ENCODE measurements at places on chromosomes 4 and X.
A peak's percentile ranks its signal among the peaks of the same experiment; 100 is the strongest.

GRCh38 chr4:87961993-87962392 is 13.5 kb upstream of the SPP1 start:
- DNase-seq: no peak

DNA sequence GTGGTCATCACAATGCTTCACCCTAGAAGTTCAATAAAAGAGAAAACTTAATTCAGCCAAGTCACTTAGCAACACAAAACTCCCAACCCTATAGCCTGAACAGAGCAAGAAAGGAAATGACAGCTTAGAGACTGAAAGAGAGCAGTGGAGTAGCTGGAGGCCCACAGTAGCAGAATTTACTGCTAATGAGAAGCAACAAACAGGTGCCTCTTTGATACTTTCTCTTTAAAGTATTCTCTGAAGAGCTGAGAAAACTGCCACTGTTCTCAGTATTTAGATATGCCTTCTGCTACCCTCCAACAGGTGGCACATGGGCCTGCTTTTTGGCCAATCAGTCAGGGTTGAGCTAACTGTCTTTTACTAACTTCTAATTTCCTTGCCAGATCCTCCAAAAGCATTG is 240.0 kb downstream of the GPC3 start:
- no peak for DNase-seq

- DNase-seq: no peak
Observed at GRCh38 chrX:115948018-115948923, 222.3 kb upstream of the AGTR2 start.

DNA sequence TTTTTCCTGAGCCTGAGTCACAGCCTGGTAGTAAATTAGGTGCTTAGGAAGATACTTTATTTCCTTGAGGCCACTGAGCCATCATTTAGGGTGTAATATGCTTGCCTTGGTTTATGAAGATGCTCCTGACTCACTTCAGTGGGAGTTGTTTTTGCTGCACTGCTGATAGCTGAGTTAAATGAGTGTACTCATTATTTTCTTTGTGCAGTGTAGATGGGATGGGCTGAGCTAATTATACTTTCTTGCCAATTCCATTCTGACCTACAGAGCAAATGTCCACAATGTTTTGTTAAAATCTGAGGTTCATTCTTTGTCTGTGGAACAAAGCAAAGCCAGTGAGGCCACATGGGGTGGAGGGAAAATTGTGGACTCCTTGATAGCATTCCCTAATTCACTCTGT is 60.0 kb downstream of the FGF13 start:
- DNase-seq: no peak

- DNase-seq: no peak
Observed at GRCh38 chrX:154800478-154801210, 4.6 kb downstream of the MPP1 start.

DNA sequence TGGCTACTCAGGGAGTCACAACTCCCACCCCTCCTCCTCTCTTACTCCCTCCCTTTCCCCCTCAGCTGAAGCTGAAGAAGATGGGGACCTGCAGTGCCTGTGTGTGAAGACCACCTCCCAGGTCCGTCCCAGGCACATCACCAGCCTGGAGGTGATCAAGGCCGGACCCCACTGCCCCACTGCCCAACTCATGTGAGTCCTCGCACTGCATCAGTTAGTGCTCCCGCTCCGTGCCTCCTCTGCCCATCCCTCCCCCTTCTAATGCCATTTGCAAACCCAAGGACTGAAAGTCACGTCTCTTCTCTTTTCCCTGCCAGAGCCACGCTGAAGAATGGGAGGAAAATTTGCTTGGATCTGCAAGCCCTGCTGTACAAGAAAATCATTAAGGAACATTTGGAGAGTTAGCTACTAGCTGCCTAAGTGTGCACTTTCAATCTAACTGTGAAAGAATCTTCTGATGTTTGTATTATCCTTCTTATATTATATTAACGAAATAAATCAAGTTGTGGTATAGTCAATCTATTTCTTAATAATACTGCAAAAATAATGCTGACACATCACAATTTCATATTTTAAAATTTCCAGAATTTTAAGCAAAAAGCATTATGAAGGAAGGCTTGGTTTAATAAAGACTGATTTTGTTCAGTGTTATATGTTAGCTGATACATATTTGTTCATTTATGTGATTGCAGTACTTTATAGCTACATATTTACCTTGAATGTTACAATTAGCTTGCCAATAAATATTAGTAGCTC is 800 bp downstream of the PF4V1 start:
- DNase-seq: no peak

DNA sequence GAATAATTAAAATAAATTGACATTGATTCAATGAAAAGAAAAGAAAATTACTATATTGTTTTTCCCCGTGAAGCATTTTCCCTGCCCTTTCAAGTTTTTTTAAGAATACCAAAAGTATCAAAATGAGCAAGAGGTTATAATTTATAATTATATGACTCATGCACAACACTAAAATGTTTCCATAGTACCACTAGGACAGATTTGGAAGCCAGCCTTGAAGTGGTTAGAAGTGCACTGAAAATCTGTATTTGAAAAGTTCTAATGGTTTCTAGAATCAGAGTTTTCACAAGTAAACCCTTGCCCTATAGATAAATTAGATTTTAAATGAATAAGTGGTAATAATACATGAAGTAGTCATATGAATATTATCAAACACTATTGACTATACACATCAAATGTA is 140.9 kb downstream of the HNRNPD start:
- no peak for DNase-seq

DNA sequence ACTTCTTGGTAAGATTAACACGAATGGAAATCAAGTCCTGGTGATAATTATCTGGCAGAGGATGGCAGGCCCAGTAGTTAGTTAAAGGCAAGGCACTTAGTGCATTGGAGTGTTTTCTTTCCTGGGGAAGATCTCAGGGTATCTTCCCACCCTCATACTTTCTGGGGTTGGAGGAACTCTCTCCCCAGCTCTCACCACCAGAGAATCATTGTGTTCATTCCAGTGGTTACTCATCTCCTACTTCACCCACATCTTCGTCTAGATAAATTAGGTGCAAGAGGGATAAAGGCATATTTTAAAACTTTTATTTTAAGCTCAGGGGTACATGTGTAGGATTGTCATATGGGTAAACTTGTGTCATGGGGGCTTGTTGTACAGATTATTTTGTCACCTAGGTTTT is 67.5 kb upstream of the SH3RF1 start:
- no peak for DNase-seq

- DNase-seq: no peak
Observed at GRCh38 chr4:139108567-139109128, 68.4 kb downstream of the ELF2 start.

GRCh38 chr4:95267081-95267480 is 281.7 kb downstream of the UNC5C start:
- no peak for DNase-seq

DNA sequence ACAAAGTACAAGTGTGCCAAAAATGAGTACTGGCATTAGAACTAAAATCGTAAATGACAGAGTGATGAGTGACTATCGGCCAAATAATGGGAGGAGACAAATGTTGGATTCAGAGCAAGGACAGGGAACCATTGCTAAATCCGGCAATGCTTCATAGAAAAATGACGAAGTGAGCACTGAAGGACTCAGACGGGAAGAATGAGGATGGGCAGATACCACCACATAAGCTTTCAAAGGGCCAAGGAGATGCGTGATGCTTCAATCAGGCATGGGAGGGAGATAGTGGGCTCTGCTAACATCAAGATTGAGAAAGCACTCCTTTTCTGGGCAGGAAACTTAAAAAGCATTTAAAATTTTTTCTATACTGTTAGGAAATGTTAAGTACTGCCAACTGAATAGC is 21.6 kb downstream of the RBBP7 start:
- no peak for DNase-seq

- DNase-seq: peak; percentile 64
Observed at GRCh38 chrX:18640686-18641085, 31.2 kb downstream of the RS1 start.

- no peak for DNase-seq
Observed at GRCh38 chr4:153014460-153014859, 78.3 kb downstream of the FHDC1 start.

- no peak for DNase-seq
Observed at GRCh38 chr4:7964890-7965662, 25.4 kb upstream of the AFAP1 start.

GRCh38 chr4:2832309-2832980 is 11.2 kb upstream of the ADD1 start:
- no peak for DNase-seq

DNA sequence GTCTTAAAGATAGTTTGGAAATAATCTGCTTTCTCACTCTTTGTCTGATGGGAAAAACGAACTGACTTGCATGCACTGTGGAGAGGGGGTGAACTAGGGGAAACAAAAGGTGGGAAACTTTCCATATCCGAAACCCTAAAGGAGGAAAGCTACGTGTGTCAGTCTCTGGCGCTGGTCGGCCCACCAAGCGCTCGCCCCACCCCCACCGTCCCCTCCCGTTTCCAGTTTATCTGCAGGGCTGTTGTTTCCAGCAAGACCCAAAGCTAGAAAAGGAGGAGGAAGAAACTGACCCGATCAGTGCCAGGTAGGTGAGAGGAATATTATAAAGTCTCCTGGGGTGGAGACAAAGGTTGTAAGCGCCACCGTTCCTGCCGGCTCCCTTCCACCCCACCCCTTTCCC is 552 bp downstream of the TCEAL9 start:
- peak; percentile 25 for DNase-seq

DNA sequence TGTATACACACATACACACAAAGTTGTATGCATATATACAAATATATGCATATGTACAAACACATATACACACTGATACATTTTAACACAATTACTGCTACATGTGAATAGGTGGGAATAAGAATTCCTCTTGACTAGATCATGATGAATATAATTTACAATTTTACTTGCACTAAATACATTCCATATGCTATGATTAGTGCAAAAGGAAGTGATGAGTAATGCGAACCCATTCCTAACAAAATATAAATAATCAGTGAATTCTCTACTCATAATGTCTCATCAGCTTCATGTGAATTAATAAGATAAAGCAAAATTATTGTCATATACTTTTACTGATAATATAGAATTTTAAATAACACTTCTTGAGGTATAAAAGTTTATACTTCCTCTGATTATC is 1077.3 kb upstream of the PCDH10 start:
- no peak for DNase-seq

DNA sequence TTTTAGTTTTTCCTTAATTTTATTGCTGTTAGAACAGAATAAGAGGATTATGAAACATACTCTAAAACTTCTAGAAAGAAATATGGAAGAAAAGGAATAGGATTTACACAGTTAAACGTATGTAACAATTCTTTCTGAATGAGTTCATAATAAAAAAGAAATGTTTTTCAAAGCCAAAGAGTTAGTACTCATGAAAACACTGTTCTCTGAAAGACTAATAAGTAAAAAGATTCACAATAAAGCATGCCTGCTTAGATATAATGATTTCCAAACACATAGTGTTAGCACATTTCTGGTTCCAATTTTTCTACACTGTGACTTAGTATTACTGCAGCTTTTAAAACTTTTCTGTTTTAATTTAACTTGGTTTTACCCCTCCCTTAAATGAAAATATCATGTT is 49.8 kb upstream of the PRSS48 start:
- DNase-seq: no peak

Measured in SJCRH30 (cell line).